ENCODE measurements at places on chromosomes 1 and 21.

DNA sequence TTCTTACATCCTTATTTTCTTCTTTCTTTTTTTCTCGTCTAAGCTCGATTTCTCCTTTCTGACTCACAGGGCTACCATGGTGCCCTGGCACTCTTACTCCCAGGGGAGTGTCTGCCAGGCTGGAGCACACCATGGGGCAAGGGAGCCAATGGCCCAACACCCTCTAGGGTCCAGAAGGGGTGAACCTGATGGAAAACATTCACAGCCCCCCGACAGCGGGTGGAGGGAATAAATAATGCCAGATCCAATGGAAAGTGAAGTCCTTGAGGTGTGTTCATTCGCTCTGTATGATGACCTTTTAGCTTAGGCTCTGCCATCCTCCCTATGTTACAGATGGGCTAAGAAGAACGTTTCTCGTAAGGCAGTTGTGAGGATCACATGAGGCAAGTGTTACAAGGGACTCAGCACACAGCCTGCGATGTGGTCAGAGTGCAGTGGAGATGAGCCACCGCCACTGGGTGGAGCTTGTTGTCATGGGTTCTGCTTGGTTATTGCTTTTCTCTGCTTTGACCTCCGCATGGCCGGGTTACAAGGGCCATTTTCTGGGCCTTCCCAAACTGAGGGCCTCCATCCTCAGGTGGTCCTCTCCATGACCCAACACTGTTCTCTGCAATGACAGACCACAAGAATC lies 3.5 kb upstream of the FCMR start:
- DNase-seq: no peak

- no peak for DNase-seq
These were observed 389.7 kb downstream of the NTNG1 start for GRCh38 chr1:107530543-107530942.

- DNase-seq: peak; percentile 42
These were observed 167.5 kb upstream of the CAMK1G start for GRCh38 chr1:209416039-209416438.

- DNase-seq: no peak
These were observed 41.3 kb upstream of the EIF4G3 start for GRCh38 chr1:21217812-21218596.

- DNase-seq: no peak
These were observed 20.7 kb downstream of the IL10RB start for GRCh38 chr21:33286600-33287456.

DNA sequence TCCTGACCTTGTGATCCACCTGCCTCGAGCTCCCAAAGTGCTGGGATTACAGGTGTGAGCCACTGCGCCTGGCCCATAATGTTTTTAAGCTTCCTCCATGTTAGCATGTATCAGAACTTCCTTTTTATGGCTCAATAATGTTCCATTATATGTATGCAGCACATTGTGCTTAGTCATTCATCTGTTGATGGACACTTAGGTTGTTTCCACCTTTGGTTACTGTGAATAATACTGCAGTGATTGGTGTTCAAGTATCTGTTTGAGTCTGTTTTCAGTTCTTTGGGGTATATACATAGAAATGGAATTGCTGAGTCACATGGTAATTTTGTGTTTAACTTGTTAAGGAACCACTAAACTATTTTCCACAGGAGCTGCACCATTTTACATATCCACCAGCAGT lies 17.7 kb downstream of the CMPK1 start:
- no peak for DNase-seq

DNA sequence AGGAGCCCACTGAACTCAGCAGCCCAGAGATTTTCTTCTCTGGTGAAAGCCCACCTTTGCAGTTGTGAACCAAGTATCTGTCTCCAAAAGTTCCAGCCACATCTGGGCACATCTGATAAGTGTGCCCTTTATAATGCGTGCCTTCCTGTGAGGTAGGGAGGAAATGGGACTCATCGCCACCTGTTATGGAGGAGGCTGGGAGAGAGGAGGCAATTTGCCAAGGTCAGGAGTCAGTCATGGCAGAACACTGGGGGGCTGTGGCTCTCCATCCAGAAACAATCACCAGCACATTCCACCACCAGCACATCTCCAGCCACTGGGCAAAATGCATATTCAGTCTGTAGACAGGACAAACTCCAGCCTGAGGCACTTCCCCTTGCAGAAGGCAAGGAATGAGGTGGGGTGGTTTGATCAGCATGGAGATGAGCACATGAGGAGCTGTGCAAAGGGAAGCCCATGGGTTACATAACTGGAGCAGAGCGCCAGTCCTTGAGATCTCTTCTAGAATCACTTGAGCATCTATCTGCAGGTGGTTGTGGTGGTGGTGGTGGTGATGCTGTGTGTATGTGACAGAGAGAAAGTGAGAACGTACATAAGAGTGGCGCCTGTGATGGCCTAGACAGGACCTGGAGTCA lies 15.0 kb upstream of the LEMD1 start:
- DNase-seq: no peak

- no peak for DNase-seq
These were observed 1.5 kb downstream of the XPR1 start for GRCh38 chr1:180633057-180634056.

- DNase-seq: no peak
These were observed 3.4 kb upstream of the PKLR start for GRCh38 chr1:155304558-155305063.

DNA sequence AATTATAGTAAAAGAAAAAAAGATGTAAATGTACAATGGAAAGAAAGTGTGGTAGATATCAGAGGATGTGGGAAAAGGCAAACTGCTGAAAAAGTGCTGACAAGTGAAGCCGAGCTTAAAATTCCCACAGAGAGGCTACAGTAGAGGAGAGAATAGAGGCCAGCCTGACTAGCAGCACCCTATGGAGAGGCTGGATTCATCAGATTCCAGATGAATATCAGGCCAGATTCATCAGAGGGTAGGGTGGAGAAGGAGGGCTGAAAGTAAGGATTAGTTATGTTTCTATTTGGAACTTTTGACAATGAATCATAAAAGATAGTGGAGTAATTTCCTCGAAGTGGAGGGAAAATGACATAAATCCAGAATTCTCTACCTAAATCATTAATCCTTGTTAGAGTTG lies 60.4 kb upstream of the NEK7 start:
- no peak for DNase-seq

DNA sequence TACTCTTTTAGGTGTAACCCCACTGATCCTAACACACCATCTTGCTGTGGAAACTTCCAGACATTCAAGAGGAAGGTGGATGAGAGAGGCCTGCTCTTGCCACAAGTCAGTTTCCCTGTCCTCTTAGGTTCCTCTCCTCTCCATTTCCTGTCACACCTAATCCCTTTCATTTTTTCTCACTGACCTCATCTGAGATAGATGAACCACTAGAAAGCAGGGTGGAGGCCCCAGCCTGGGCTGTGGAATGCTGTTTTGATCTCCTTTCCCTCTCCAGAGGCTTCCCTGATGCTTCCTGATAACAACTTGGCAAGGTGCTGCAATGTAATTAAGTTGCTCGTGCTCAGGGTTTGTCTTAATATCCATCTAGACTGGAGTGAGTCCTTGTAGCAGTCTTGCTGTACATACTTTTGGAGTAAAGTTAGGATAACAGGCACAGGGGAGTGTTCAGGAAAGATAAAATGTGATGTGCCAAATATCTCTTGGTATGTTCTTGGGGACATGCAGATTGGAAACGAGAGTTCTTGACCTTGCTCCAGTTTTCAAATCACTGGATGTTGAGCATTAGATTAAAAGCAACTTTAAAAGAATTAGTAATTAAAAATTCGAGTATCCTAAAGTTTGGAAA lies 11.2 kb downstream of the LRRC42 start:
- no peak for DNase-seq

DNA sequence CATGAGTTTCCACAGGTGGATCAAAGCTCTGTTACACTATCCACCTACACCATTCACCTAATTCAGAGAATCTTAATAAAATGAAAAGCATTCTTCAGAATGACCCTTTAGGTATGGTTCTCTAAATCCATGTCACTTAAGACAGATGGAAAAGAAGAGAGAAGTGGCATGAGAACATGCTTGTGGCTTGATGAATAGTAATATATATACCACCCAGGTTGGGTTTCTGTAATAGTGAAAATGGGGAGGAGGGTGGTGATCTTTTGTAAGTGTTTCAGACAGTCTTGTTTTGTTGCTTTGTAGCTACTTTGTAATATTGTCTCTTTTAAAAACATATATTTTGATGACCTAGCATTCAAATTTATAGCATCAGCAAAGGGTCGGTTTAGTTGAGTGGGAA lies 469.8 kb downstream of the USP25 start:
- DNase-seq: no peak

DNA sequence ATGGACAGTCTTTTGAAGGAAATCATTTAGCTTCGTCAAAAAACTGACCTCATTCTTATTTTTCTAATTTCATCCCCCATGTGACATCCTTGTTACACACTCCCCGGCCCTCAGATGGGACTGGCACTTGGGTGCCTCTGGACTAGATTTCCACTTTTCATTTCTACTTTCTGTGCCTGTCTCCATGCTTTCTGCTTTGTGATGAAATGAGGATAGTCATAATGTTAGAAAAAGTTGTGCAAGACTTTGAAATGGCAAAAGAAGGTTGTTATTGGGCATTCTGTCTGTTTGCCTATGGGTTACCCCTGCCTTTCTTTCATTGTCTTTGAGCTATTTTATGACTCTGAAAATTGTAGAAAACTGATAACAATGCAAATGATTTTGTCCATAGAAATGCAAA lies 54.9 kb downstream of the MDM4 start:
- DNase-seq: no peak

GRCh38 chr1:235111107-235111506 lies 17.5 kb downstream of the TOMM20 start:
- no peak for DNase-seq

GRCh38 chr1:85428471-85429089 lies 36.4 kb downstream of the DDAH1 start:
- DNase-seq: no peak

- no peak for DNase-seq
These were observed 20.9 kb downstream of the PDXK start for GRCh38 chr21:43739621-43740435.

GRCh38 chr21:34705011-34705410 lies 36.2 kb downstream of the CLIC6 start:
- no peak for DNase-seq

- DNase-seq: peak; percentile 59
These were observed 753 bp downstream of the KIF1B start for GRCh38 chr1:10210841-10211804.

DNA sequence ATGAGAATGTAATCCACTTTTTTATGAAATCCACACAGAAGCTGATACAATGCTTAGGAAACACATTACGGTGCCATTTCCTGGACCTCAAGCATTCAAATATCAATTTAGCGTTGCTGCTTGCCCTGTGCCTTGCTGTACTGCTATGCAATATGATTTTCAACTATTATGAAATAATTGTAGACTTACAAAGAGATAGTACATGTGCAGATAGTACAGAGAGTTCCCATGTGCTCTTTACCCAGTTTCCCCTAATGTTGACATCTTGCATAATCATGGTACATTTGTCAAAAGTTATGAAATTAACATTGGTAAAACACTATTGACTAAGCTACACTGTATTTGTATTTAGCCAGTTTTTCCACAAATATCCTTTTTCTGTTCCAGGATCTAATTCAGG lies 37.7 kb upstream of the PTBP2 start:
- DNase-seq: no peak

GRCh38 chr1:67451356-67451755 lies 21.2 kb upstream of the SERBP1 start:
- DNase-seq: no peak

Data from AG04450 (cell line).